Upper lobe of right lung (tissue), 1 donor: ENCODE measurements at places on chromosomes 3 and 15. TPM values are rescaled to one million over a fixed set of nuclear protein-coding genes. Genes with fewer than 3 reads are reported as not detected.

RAB7A gene
- total RNA-seq = 306 TPM

KLHDC8B gene
- total RNA-seq = 22.4 TPM

IQCF5 gene
- total RNA-seq = not detected

CCDC13 gene
- 0.87 TPM for total RNA-seq

KCNMB2 gene
- 1.2 TPM for total RNA-seq

ANKRD63 gene
- total RNA-seq = not detected

EPHA3 gene
- total RNA-seq = 5.1 TPM

PPARG gene
- 80.7 TPM for total RNA-seq

DNA sequence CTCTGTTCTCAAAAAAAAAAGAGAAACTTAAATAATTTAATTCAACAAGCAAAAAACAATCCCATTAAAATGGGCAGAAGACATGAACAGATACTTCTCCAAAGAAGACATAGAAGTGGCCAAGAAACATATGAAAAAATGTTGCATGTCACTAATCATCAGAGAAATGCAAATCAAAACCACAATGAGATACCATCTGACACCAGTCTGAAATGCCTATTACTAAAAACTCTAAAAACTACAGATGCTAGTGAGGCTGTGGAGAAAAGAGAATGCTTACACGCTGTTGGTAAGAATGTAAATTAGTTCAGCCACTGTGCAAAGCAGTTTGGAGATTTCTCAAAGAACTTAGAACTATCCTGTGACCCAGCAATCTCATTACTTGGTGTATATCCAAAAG lies 382.9 kb downstream of the OTOL1 start:
- no peak for DNase-seq

DNA sequence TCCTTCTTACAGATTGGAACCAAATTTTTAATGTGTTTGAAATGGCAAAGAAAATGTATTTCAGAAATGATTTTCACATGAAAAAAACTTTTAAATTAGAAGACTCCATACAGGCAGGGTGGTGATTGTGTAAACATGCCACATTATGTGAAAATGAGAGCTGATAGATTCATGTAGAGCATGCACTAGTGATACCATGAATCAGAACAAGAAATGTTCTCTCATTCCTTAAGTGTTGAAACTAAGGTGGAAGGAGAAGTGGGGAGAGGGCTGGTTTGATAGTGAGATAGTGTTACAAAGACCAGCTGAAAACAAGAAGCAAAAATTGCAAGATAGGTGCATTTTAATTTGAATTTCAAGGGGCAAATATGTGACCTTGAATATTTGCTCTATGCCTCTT lies 100.3 kb downstream of the CCNL1 start:
- no peak for DNase-seq

- peak; percentile 10 for DNase-seq
These were observed 42.6 kb downstream of the PPCDC start for GRCh38 chr15:75065851-75066509.

GRCh38 chr15:98286831-98287230 lies 326.3 kb downstream of the ARRDC4 start:
- no peak for DNase-seq

DNA sequence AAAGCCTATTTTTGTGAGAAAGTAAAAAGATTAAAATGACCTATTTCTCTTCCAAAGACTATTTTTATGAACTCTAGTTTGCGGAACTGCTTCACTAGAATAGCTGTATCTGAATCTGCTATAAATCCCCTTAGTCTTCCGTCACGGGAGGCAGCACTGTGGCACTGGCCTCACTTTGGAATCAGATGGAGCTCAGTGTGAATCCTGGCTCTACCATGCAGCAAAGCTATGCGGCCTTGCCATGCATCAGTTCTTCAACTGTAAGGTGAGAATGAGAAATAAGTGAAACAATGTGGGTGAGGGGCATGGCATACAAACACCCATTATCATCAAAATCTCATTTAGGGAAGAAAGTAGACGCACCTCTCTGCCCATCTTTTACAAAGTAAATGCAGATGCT lies 27.5 kb upstream of the CSPG5 start:
- DNase-seq = no peak

DNA sequence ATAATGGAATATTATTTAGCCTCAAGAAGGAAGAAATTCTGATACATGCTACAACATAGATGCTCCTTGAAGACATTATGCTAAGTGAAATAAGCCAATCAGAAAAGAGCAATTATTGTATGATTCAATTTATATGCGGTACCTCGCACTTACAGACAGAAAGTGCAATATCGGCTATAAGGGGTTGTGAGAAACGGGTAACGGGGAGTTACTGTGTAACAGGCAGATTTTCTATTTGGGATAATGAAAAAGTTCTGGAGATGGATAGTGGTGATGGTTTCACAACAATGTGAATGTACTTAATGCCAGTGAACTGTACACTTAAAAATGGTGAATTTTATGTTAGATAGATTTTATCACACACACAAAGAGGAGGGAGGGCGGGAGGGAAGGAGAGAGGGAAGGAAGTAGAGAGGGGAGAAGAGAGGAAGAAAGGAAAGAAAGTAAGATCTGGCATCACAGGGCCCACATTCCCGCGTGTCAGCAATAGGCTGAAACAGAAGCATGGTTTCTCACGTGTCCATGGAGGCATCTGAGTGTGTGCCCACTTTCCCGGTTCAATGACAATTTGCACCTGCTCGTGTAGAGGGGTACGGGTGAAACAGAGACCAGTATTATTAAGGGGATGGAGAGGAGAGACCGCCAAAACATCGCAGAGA lies 700 bp upstream of the BLM start:
- DNase-seq = no peak

DNA sequence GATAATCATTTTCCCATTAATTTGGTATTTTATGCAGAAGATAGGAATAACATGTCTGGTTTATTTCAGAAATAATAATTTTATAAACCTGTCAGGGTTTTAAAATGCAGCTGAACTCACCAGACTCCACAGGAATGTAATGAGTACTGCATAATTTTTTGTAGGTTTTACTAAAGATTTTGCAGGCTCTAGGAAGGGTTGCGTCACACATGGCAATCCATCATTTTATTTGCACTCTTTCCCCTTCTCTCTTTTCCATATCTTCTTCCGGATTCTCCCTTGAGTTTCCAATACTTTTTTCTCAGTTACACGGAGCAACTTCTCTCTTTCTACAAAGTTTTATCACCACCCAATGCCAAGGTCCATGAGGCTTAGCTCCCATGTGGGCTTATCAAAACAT lies 234.7 kb downstream of the NFKBIZ start:
- no peak for DNase-seq

GRCh38 chr15:94526071-94526689 lies 294.8 kb downstream of the MCTP2 start:
- no peak for DNase-seq

DNA sequence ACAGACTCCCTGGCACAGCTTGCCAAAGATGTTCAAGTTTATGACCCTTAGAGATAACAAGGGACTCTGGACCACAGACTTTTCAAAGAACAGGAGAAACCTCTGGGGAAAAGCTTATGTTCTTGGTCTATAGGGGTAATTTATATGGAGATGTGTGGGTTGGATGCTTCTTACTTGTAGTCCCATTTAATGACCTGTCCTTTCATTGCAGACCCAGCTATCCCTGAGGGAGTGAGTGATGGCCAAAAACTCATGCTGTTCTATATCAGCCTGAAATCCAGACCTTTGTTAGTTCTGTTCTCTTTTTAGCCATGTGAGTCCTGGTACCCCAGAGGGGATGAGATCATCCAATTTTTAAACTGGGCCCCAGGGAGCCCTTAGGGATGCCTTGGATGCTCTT lies 43.7 kb upstream of the MRPL3 start:
- no peak for DNase-seq

- DNase-seq = no peak
These were observed 458.3 kb downstream of the MFSD1 start for GRCh38 chr3:159260049-159260662.

DNA sequence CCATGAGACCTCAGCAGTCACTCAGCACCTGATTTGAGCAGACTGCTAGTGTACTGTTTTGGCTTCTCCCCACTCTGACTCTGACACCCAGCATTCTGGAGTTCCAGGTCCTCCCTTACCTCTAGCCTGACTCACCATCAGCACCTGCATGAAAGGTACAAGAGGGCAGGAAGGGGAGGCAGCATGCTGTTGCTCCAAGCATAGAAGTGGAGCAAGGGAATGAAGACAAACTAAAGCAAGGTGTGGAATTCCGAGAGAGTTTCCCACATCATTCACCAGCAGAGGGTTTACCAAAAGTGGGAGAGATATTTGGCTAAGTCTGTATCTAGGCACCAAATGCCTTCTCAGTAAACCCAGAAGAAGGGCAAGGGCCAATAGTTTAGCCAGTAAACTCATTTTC lies 21.3 kb downstream of the HEXA start:
- DNase-seq = no peak

DNA sequence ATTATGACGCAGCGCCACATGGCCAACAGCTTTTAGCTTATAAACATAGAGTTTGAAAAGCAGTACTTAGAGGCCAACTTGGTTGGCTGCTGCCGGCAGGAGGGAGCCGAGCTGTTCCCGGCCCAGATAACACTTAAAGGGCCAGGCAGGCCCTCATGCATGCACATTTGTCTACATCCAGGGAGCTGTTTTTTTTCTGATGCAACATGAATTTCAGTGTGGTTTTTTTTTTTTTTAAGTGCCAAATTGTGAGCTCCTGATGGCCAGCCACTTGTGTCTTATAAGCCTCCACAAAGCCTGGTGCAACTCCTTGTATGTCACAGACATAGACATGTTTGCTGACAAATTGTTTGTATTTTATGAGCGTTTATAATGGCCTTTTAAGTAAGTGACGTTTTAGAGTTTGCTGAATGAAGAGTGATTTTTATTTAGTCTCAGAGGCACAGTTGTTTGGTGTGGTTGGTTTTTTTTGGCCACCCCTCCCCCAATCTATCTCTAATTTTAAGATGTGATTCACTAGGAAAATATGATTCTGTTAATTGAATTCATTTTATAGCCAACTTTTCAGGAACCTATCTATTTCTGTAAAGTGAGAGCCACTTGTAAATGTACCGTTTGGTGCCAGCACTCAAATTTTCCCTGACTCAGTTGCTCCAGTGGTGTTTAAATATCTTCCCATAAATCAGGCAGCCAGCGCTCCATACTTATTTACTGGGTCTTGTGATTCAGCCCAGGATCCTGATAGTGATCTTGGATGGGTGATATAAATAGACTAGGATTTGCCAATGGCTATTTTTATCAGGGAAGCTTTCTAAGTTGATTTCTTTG lies 134.3 kb downstream of the VGLL4 start:
- peak; percentile 73 for DNase-seq

DNA sequence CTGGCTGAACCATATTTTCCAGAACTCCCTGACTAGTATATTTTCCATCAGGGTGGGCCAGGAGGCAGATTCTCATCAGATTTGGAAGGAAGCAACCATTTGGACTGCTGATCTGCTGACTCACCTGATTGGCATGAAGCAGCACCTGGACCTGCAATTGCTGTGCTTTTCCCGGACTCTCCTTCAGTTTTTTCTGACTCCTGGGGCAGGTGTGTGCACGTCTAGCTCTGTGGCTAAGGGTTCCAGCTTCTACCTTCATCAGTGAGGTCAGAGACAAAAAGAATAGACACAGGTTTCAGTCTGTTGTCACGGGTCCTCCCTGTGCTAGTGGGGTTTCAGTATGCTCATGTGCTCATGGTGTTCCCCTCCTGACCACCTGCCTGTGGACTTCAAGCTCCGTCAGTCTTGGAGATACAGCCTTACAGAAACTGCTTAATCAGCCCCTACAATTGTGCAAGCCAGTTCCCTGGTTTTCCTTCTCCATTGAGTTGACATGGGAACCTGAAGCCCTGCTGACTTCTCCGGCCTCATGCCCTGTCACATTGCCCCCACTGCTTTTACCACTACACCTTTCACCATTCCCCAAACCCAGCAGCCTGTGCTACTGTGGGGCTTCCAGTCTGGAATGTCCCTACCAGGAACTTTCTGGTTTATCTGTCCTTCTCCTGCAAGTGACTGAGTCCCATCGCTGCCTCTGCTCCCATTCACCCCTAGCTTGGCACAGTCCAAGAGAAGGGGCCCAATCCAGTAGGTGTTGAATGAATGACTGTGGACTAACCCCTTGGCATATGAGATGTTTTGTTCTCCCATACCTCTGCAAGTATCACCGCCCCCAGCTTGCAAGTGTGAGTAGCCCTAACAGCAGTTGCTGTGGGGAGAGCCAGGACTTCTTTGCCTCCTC lies 31.7 kb downstream of the HMCES start:
- DNase-seq = no peak

DNA sequence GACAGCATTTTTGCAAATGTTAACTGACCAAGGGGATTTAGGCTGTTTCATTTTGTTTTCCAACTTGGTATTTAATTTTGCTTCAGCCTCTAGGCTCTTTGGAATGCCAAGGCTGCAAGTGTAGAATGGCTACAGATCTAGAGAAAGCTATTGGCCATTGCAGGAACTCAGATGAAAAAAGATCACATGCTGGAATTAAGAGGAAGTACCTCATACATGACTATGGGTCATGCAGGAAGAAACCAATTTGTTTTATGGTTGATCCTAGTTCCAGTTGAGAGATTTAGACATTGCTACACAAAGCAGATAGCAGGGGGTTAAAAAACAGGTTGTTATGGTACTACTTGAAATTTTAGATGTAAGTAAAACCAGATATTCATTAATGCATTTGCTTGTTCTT lies 12.7 kb upstream of the CLDN16 start:
- DNase-seq = no peak

- no peak for DNase-seq
These were observed 260.5 kb downstream of the PTPRG start for GRCh38 chr3:61821823-61822251.

DNA sequence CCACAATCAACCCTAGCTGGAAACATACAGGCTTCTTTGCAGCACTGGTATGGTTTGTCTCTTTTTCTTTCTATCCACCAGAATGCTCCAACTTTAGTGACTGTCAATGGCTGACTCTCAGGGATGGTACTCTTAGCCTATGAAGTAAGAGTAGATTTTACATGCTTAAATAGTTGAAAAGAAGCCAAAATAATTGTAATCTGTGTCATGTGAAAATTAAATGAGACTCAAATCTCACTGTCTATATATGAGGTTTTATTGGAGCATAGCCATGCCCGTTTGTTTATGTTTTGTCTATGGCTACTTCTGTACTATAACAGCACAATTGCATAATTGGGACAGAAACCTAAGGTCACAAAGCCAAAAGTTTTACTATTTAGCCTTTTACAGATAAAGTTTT lies 29.1 kb upstream of the PDZRN3 start:
- DNase-seq = no peak

DNA sequence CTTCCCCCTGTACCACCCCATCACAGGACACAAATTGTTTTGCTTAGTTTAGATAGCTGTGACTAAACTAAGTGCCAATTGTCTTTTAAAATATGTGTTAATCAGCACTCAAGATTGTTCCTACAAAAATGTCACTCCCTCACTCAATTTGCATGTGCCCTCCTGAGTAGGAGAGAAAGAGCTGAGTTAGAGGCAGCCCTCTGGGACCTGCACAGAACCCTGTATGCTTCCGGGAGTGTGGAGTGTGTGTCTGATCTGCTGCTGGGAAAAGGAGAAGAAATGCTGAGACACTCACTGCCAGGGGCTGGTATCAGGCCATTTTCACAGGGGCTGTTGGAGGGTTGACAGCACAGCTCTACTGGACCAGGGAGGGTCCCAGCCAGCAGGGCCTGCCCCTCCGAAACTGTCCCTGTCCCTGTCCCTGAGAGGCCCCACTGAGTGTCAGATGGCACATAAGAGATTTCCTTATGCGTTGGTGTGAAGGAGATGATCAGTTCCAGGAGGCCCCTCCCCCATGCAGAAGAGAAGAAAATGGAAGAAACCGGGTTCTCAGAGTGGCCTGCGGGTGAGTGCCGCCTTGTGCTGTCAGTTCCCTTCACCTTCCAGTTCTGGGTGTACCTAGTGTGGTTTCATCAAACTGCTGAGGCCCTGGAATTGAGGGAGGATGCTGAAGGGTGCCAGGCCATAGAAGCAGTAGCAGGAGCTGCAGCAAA lies 3.9 kb upstream of the B3GNT5 start:
- DNase-seq = no peak
